ENCODE measurements at places on chromosomes 11 and 22.

DNA sequence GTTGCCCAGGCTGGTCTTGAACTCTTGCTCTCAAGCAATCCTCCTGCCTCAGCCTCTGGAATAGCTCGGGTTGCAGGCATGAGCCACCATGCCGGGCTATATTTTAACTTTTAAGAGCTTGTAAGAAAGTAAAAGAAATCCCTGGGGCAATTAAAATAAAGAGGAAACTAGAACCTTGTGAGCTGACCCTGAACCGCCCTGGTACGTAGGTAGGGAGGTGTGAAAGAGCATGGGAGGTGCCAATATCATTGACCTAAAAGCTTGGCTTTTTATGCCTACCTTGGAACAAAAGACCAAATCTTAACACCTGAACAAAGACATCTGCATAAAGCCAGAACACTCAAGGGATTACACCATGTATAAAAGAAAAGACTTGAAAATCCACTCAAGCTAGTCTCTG lies 595.1 kb downstream of the SOX6 start:
- DNase-seq = no peak

GRCh38 chr22:27999876-28000275 lies 80.8 kb upstream of the PITPNB start:
- DNase-seq = no peak

DNA sequence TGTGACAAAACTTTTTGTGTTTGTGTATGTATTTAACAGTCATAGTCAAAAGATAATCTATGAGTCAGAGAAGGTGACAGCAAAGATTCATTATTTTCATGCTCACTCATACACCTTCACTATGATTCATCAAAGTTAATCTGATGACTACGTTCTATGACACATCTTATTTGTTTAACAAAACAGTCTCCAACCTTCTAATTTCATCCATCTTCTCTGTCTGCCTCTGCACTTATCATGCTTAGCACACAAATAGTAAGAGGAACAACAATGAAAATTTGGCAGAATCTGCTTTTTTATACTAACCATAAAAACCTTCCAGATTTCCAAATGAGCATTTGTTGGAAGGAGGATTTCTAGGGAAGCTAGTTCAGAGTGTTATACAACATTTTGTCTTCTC lies 568.9 kb downstream of the LUZP2 start:
- no peak for DNase-seq

DNA sequence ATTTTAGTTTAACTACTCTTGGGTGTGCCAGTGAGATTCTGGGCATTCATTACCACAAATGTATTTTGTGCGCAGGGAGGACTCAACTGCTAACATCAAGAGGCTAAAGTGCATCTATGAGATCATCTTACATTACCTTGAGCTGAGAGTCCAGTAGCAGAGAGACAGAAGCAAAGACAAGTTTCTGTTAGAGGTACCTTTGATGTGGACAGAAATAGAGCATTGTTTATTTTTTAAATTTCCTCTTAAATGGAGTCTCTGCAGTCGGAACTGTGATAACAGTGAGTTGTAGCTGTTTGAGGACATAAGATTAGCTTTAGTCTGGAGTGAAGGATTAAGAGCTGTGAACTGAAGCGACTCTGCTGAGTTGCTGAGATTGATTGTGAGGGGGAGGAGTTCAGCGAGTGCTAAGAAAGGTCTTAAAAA lies 297.0 kb downstream of the CADM1 start:
- no peak for DNase-seq

DNA sequence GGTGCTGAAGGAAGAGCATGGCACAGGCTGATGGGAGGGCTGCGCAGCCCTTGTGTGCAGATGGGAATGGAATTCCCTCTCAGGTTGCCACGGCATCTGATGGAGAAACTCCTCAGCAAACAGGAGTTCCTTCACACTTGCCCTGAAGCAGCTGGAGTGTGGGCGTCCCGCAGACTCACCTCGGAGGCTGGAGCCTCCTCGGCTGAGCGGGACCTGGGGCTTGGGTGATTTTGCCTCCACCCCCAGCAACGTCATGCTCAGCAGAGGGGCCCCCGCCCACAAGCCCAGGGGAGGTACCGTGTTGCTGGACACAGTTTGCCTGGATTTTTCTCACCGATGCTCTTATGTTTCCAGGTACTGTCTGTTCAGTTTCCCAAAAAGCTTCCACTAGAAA lies 63.4 kb downstream of the MYO7A start:
- DNase-seq = no peak

- no peak for DNase-seq
Observed at GRCh38 chr11:62505059-62505439, 41.6 kb downstream of the AHNAK start.

GRCh38 chr22:22061085-22062077 lies 78.8 kb upstream of the TOP3B start:
- DNase-seq = no peak

GRCh38 chr11:9142732-9143131 lies 51.3 kb upstream of the SCUBE2 start:
- DNase-seq = no peak

- DNase-seq = no peak
Observed at GRCh38 chr11:120932305-120932915, 91.5 kb upstream of the TBCEL start.

GRCh38 chr11:7253800-7254199 lies 2.1 kb downstream of the SYT9 start:
- no peak for DNase-seq

DNA sequence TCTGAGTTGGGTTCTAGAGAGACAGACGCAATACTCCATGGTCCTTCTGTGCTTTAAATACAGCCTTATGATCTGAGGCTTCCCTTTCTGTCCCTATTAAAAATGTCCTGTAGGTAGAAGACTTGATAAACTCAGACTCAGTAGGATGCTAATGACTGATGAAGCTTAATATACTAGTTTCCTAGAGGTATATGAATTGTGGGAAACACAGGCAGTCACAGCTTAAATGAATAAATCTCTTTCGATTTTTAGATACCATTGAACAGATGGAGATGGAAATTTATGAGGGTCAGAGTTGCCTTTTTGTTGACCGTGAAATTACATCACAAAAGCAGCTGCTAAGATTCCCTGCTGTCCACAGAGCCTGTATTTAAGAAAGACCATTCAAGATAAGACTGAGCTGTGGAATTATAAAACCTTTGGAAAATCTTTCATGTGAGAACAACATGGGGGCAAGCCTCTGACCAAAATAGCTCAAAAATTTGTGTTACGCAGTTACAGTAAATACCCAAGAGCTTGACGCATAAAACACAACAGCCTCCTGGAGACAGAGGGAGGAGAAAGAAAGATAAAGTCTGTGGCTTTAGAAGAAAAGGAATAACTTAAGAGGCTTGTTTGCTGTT lies 172.3 kb downstream of the AASDHPPT start:
- no peak for DNase-seq

GRCh38 chr22:30044369-30044768 lies 35.9 kb upstream of the HORMAD2 start:
- DNase-seq = no peak

- no peak for DNase-seq
Observed at GRCh38 chr11:78438298-78438975, 20.8 kb upstream of the GAB2 start.

DNA sequence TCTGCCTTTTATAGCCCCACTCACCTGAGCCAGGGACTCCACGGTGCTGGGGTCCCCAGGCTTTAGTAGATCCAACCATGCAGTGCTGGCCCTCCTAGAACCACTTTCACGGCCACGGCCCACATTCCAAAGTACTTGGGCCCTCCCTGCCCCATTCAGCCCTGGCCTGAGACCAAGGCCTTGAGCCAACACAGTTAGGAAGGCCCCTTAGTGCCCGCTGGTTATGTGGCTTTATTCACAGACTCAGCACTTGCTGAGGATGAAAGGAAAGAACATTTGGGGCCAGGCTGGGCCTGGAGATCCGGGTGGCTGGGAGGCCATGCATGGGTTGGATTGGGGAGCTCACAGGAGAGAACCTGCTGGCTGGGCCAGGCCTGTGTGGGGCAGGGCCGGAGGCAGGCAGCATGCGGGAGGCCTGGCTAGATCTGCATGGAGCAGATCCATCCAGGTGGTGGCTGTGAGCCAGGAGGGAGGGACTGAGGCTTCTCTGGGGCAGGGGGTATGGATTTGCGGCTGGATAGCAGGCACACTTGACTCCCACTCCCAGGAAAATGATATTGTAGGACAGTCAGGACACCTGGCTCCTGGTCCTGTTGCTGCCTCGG lies 12.6 kb downstream of the CHRM1 start:
- no peak for DNase-seq

GRCh38 chr11:126257764-126258163 lies 10.9 kb downstream of the SRPRA start:
- no peak for DNase-seq

DNA sequence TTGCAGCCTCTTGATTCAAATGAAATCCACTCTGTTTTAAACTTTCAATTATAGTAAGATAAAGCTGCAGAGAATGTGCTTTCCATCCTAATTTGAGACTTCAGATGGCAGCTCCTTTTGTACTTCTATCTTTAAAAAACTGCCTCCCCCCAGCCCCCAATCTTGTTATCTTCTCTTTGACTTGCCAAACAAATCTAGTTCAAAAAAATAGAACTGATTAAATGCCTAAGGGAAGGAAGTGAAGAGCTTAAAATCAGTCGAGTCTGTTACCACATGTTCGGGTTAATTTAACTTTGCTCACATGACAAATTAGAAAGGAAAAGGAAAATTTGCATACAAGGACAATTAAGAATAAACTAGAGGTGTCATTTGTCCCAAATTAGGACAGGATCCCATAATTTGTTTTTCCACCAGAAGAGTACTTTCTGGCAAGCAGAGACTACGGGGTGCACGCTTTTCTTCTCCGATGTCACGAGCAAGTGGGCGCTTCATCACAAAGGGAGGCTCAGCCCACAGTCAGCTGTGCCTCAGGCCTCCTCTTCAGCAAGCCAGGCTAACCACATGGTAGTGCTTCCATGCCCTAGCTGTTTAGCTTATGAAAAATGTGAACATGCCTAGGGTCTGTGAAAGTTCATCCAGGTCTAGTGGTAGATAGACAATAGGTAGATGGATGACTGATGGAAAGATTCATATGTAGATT lies 69.0 kb upstream of the LDLRAD3 start:
- no peak for DNase-seq

DNA sequence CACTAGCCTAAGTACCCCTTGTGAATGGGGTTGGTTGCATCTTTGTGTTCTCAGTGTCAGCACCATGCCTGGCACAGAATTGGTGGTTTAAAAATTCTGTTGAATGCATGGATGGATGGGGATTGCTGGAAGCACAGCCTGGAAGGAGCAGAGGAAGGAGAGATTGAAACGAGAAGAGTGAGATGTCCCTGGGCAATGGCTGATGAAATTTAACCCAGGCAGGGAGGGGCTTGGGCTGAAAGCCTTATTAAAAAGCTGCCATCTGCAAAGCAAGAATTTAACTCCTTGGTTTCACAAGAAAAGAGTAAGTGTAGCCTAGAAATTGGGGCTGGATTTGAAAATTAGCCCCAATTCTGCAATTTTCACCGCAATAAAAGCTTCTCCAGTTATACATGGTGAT lies 126.7 kb downstream of the TEAD1 start:
- DNase-seq = no peak

DNA sequence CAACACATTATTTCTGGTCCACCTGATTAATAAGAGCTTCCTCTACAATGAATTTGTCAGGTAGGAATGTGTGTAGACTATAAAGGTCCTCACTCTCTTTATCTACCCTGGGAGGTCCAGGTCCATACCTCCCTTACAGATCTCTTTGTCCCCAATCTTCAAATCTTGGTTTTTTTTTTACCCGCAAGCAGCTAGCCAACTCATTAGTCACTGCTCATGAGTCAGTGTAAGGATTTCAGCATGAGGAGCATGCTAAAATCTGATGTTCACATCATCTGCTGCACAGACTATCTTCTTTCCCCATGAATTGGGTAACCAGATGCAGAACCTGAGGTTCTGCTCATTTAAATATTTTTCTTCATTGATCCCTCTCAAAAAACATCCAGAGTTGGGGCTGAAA lies 397.0 kb upstream of the ISX start:
- DNase-seq = no peak

GRCh38 chr11:115659061-115659963 lies 155.1 kb upstream of the CADM1 start:
- no peak for DNase-seq

- no peak for DNase-seq
Observed at GRCh38 chr11:27740362-27741013, 40.2 kb upstream of the BDNF start.

DNA sequence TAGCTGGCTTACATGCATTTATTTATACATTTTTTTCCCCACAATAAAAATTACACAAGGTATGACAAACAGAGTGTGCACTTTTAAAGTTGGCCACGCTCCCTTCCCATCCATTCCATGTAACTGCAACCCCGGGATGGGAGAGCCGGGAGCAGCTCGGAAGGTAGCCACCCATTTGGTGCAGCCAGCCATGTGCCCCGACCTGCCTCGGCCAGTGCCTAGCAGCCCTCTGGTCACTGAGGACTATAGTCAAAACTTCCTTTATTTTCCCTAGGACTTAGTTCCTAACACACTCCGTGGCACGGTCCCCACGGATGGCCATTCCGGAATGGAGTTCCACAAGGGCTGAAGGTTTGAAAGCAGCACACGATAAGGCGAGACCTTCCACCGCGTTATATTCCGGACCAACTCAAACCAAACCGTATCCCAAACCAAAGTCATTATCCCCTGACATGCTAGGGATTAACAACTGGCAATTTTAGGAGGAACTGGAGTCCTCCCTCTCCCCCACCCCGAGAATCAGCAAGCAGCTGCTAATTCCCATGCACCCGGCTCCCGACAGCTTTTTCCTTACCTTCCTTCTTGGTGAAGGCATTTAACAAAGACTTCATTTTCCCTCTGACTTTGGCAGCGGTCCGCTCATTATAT lies 426.4 kb downstream of the SHANK2 start:
- no peak for DNase-seq

DNA sequence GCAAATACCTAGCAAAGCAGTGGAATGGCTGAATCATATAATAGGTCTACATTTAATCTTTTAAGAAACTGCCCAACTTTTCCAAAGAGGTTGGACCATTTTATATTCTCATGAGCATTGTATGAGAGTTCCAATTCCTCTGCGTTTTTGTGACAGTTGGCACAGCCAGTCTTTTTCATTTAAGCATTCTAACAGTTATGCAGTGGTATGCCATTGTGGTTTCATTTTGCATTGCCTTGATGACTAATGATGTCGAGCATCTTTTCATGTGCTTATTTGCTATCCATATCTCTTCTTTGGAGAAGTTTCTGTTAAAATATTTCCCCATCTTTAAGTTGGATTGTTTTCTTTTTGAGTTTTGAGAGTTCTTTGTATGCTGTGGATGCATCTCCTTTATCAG lies 38.7 kb downstream of the EIF3F start:
- DNase-seq = no peak

GRCh38 chr11:20031155-20032001 lies 128.9 kb downstream of the DBX1 start:
- no peak for DNase-seq

- no peak for DNase-seq
Observed at GRCh38 chr22:44838316-44839016, 86.1 kb downstream of the ARHGAP8 start.

GRCh38 chr11:65426839-65427690 lies 4.5 kb downstream of the NEAT1 start:
- DNase-seq = no peak

- no peak for DNase-seq
Observed at GRCh38 chr22:25025491-25026400, 73.2 kb downstream of the KIAA1671 start.

GRCh38 chr22:26838471-26838825 lies 181.1 kb downstream of the MIAT start:
- no peak for DNase-seq

- no peak for DNase-seq
Observed at GRCh38 chr11:117914398-117914761, 14.8 kb downstream of the TMPRSS13 start.

GRCh38 chr11:121464352-121464946 lies 11.7 kb upstream of the SORL1-AS1 start:
- DNase-seq = peak; percentile 80

Data from stimulated activated CD4-positive, alpha-beta T cell treated with anti-CD3 and anti-CD28 coated beads, Interleukin-4, amount 100 ng/mL, for 48 hours (primary cell).